Ureter (tissue), 1 donor: ENCODE measurements at places on chromosomes 13 and 19. TPM values are rescaled to one million over a fixed set of nuclear protein-coding genes. Genes with fewer than 3 reads are reported as not detected.

The PDS5B gene
- 53.3 TPM for total RNA-seq

The TMEM143 gene
- 6.7 TPM for total RNA-seq

The ZNF808 gene
- 23.4 TPM for total RNA-seq

The ZNF135 gene
- 14.1 TPM for total RNA-seq

DNA sequence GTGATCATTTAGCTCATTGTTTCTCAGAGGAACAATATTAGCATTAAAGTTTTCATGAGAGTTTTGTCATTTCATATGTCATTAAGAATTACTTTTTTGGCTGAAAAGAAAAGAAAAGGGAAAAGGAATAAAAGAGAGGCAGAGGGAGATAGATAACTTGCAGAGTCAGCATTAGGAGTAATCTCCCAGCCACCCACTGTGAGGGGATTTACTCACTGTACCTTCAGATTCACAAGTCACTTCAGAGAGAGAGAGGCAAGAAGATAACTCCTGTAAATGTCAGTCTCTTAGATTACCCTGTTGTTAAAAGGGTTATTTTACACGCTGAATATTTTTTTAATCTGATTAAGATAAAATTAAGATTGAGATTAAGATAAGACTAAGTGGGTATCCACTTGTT lies 125.2 kb downstream of the POU4F1 start:
- DNase-seq: no peak

DNA sequence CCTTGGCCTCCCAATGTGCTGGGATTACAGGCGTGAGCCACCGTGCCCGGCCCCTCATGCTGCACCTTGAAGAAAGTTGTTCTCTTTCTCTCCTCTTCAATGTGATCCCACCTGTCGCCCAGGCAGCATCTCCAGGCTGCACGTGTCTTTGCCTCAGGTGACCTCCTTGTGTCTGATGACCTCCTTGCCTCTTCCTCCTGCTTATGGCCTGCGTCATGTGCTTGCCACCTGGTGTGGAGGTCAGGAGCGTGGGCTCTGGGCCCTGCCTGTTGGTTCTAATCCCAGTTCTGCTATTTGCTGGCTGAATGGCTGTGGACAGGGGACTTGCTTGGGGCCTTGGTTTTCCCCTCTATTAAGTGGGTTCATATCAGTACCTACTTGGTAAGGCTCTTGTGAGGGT lies 6.3 kb downstream of the BICRA start:
- no peak for DNase-seq

The ZFP30 gene
- 16.5 TPM for total RNA-seq

The PLVAP gene
- 159 TPM for total RNA-seq

- DNase-seq: peak; percentile 64
Observed at GRCh38 chr13:85799097-85799582, at the start of gene SLITRK6. SLITRK6 (minus strand) TSS chr13:85799419; CDS start chr13:85796508, 2,911 bp downstream.

DNA sequence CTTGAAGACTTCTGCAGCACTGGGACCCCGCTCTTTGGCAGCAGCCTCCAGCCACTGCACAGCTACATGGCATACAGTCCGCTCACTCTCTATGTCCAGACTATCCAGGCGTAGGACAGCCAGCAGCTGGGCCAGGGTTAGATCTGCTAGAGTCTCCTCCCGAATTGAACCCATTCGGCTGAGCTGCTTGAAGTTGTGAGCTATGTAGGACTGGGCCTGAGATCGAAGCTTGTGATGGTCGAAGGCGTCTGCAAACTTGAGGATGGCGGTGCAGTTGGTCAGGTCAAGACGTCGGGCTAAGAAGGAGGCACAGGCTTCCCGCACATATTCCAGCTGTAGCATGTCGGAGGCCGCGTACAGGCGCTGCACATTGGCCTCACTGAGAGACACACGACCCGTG lies 900 bp downstream of the KBTBD7 start:
- no peak for DNase-seq

- DNase-seq: no peak
Observed at GRCh38 chr13:99256709-99257108, 1.5 kb downstream of the GPR18 start.

GRCh38 chr13:63497601-63498000 lies 2082.0 kb upstream of the PCDH20 start:
- DNase-seq: no peak

The SYT3 gene
- 0.96 TPM for total RNA-seq

- DNase-seq: no peak
Observed at GRCh38 chr13:45695198-45695730, 6.9 kb upstream of the CBY2 start.

GRCh38 chr19:49497047-49497788 lies 984 bp downstream of the RPS11 start:
- peak; percentile 76 for DNase-seq

The SPACA6 gene
- 25.6 TPM for total RNA-seq

The DCT gene
- total RNA-seq: 0.42 TPM

DNA sequence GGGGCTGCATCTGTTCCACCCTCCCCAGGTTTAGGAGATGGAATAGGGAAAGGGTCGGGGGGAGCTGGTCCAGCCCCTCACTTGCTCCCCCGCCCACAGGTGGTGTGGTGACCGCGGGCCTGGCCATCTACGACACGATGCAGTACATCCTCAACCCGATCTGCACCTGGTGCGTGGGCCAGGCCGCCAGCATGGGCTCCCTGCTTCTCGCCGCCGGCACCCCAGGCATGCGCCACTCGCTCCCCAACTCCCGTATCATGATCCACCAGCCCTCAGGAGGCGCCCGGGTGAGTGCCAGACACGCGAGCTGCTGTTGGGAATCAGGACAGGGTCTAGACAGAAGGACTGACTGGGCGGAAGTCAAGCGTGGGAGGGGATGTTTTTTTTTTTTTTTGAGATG lies 3.0 kb downstream of the CLPP start:
- DNase-seq: no peak

GRCh38 chr13:97749174-97749573 lies 204.3 kb upstream of the IPO5 start:
- DNase-seq: no peak

The TNFSF13B gene
- 3.7 TPM for total RNA-seq

GRCh38 chr19:4600893-4601292 lies 38.4 kb upstream of the TNFAIP8L1 start:
- no peak for DNase-seq

DNA sequence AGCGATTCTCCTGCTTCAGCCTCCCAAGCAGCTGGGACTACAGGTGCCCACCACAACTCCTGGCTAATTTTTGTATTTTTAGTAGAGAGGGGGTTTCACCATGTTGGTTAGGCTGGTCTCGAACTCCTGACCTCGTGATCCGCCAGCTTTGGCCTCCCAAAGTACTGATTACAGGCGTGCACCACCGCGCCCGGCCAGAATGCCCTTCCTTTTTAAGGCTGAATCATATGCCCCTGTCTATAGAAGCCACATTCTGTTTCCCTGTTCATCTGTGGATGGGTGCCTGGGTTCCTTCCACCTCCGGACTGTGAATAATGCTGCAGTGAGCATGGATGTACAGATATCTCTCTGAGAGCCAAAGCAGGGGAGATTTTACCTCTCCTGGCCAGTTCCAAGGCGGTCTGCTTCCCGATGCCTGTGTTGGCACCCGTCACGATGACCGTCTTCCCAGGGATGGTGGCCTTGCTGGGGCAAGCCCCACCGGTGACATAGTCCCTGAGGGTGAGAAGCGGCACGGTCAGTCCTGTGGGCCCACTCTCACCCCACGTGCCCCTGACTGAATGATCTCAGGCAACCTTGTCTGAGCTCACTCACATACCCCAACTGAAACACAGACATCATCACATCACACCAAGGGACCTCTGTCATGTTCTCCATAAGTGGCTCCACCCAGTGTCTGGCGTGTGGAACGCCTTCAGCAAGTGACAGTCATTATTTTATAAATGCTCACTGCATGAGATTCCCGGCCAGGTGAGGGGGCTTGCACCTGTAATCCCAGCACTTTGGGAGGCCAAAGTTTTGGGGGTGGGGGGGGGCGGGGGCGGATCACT lies 4.0 kb downstream of the RDH13 start:
- DNase-seq: no peak

DNA sequence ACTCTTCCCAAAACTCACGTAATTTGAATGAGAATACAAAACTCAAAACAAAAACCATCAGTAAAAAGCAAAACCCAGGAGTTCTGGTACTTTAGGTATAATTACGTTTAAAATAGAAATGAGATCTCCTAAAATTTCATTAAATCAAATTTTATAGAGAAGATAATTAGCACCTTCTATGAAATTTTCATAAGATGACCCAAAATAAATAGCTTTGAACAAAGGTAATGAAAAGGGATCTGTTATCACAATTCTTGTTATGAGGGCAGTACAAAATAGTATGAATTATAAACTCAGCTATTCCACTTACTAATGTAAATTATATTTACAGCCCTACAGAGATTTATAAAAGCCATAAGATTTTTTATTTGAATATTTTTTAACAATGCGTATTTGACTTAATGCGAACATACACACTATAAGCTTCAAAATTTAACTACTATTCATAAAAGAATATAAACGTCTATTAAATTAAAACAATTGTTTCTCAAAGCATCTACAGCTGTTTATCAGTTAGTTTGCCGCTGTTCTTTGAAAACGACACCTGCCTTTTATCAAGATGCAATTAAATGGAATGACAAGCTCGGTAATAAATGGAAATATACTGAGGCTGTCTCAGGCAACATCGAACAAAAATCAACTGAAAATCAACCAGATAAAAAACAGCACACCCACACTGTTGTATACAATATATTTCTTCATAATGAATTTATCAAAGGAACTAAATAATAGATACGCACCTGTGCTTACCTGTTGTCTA lies 63.8 kb downstream of the KCNRG start:
- DNase-seq: no peak

GRCh38 chr19:46080561-46080960 lies 39.8 kb upstream of the IGFL4 start:
- no peak for DNase-seq

DNA sequence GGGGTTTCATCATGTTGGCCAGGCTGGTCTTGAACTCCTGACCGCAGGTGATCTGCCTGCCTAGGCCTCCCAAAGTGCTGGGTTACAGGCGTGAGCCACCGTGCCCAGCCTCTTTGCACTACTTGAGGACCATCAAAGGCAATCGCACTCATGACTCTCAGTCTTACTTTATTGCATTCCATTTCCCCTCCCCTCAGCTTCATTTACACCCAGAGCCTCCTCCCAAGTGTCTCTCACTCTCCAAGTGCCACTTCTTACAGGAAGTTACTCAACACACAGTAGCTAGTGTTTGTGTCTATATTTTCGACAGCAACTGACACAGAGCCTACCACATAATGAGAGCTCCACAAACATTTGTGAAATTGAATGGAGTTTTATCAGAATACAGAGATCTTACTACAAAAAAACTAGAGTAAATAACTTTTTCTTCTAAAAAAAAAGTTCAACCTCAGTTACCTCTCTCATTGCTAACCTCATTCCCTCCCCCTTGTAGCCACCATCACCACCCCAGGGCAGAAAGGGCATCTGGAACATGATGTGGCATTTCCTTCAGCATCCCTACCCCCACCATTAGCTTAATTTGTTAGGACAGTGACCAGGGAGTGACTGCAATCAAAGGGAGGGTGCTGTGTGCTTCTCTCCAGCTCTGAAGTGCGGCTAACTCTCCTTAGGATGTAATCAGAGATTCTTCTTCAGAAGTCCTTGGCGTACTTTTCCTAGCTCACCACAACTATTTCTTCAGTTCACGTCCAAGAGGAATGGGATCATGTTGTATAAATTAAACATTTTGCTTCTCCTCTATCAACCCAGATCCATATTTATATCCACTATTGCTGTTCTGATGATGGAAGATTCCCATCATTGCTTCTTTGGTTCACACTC lies 17.0 kb upstream of the RUBCNL start:
- DNase-seq: no peak

DNA sequence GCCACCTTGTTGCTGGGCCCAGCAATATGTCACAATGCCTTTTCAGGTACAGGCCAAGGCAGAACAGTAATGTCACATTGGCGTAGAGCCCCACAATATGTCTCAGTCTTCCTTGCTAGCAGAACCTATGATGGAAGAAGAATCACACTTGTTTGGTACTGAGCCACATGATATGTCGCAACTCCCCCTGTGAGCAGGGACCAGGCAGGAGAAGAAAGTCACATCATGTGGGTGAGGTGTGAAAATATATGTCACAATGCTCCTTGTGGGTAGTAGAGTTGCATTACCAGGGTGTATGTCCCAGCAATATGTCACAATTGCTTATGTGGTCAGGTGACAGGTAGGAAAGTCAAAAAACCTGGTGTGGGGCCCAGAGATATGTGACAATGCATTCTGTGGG lies 7.1 kb upstream of the ZNF91 start:
- no peak for DNase-seq

DNA sequence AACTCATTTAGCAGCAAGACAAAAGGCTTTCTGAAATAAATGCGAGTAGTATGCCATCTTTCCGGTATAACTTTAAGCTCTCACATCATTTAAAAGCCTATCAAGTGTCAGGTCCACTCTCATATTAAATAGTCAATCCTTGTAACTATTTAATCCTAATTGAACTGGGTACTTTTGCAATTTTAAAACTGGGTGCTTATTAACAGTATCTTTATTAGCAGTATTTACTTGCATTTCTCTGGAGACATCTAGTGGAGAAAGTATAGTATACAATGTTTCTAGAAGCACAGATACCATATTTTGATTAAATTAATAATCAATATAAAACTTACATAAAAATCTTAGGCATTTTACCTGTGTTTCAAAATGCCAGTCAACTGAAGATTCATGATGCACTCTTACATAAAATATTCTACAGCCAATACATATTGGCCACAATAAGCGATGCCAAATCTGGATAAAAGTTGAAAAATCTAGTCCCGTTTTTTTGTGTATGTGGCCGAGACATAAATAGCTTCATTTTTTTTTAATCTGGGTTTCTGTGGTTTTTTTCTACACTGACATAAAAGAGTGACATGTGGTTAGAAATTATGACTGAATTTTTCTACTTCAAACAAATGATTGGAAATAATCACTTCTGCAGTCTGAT lies 4.3 kb upstream of the POSTN start:
- DNase-seq: no peak

The ERICH6B gene
- not detected for total RNA-seq

GRCh38 chr13:33678084-33678483 lies 139.9 kb upstream of the RFC3 start:
- no peak for DNase-seq

The SIGLEC6 gene
- total RNA-seq: 2.2 TPM

- DNase-seq: peak; percentile 65
Observed at GRCh38 chr13:30142486-30143211, 164.7 kb downstream of the KATNAL1 start.

DNA sequence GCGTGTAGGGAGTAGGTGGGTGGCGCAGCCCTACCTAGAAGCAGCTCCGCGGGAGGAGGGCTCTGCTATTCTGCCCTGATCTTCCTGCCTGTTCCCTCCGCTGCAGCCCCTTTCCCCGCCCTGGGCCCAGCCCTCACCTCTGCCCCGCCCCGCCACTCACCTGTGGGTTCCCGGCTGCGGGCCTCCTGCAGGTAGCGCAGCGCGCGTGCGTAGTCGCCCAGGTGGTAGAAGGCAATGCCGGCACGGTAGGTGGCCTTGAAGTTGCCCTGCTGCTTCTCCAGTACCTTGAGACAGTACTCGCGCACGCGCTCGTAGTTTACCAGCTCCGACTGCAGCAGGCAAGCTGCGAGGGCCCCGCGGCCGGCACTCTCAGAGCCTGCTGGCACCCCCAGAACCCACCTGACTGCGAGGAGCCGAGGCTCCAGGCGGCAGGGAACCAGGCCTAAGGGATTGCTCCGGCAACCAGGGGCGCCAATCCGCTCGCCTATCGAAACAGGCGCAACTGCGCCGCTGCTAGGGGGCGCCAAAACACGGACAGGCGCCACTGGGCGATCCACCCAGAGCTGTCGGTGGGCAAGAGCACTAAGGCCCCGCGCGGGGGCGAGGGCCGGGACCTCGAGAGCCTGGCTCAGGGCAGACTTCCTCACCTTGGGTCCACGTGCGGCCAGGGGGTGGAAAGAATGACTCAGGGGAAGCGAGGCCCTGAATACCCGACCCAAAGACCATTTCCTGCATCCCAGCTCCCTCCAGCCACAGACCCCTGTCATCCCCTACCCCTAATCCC lies 965 bp downstream of the TTC9B start:
- no peak for DNase-seq
